ENCODE measurements at places on chromosomes 5 and 9. TPM values are rescaled to one million over a fixed set of nuclear protein-coding genes. Genes with fewer than 3 reads are reported as not detected.

Gene PPWD1
- 69.7 TPM for total RNA-seq

Gene GTF2H2
- total RNA-seq = 31.2 TPM

DNA sequence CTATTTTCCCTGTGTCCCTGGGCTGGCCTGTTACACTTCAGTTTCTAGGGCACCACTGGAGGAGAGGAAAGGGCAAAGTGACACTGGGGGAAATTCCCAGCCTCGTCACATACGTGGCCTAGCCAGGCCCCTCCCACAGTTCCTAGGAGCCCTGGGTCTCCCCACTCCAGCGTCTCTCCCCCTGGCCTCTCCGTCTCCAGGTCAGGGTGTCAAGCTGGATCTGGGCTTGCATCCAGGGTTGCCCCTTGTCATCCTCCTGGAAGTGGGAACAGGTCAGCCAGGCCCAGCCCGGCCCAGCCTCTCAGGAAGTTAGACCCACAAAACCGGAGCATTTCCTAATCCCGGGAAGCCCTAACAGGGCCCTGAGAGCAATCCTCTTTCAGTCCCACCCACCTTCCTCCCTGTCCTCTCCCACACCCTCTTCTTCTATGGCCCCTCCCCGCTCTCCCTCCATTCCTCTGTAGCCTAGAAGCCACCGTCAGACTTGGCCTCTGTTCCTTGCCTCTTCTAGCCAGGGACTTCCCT lies 4.7 kb upstream of the TNIP1 start:
- no peak for DNase-seq

Gene IPO11
- 32.9 TPM for total RNA-seq

Gene GAS1
- total RNA-seq = not detected

Gene CXXC5
- total RNA-seq = 94.9 TPM

- DNase-seq = no peak
These were observed 1.1 kb downstream of the SLC6A18 start for GRCh38 chr5:1226231-1226630.

DNA sequence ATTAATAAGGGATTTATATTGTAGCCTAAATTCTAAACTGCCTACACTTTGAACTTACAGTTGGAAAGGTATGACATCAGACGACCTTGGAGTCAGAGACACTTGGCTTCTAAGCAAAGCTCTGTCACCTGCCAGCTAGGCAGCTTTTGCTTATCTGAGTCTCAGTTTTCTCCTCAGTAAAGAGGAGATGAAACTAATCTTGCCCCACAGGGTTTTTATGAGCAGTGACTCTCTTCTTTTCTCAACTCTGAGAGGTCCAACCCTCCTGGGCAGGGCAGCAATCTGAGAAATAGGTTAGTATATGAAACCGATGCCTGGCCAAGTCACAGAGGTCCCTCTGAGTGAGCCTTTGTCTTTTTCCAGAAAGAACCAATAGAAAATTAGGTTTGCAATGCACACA lies 53.9 kb downstream of the WDR36 start:
- no peak for DNase-seq

GRCh38 chr9:25857147-25857546 lies 178.9 kb upstream of the TUSC1 start:
- DNase-seq = no peak

DNA sequence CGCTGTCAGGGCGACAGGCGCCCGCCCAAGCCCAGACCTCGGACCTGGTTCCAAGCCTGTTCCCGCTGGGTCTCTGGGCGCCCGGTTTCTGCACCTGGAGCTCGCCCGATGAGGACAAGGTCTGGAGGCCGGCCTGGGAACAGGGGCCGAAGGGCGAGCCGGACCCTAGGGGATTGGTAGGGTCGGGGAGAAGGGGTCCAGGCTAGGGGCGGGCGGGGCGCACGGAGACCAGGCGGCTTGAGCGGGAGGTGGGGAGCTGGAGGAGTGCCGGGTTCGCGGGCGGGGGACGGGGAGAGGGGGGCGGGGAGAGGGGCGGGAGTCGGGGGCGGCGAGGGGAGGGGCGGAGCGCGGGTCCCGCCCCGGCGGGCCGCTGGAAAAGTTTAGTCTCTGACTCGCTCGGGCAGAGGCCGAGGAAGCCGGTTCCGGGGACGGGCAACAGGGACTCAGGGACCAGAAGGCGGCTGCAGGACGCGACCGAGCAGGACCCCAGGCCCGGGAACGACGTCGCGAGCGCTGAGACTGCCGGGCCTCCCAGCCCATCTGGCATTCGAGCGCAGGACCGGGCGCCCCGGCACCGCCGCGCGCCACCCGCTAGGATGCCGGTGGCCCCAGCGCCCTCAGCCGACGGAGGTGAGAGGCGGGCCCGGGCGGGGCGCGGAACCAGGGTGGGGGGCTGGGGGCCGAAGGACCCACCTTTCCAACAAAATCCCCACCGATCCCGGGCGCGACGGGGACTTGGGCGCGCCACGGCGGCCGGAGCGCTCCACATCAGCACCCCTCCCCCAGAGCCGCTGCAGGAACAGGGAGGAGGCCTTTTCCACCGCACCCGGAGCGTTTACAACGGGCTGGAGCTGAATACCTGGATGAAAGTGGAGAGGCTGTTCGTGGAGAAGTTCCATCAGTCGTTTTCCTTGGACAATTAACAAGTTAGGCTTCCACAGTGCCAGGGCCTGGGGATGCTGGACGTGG lies at the start of gene S1PR3:
TSS of gene S1PR3 (plus strand) at position 403 of the 969 bp plus-strand sequence. CDS start 9,733 bp downstream, outside the sequence.
- no peak for DNase-seq

DNA sequence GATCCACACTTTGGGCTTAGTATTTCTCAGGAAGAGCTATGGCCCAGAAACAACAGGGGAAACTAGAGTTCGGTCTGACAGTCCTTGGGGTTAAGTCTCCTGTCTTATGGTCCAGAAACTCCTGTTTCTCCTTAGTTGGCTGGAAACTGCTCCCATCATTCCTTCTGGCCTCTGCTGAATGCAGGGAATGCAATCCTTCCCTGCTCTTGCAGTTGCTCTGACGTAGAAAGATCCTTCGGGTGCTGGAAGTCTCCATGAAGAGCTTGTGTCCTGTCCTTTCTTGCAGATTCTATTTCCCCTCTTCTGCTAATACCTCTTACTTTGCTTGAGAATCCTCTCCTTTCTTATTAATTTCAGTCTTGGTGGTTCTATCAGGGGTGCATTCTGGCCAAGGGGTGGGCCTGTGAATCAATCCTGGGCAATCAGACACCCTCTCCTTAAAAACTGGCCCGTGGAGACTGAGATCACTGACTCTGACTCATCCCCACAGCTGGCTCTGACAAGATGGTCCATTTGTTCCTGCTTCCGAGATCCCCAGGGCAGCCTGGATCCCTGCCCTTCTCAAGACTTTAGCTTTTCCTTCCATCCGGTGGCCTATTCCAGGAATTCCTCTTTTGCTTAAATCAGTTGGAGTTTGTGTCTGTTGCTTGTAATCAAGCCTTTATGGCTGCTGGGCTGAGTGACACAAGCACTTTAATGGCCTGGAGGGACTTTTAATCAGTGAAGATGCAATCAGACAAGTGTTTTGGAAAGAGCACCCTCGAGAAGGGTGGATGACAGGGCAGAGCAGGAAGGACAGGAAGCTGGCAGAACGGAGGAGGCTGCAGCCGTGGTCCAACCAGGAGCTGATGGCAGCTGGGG lies 23.7 kb downstream of the PTGS1 start:
- DNase-seq = no peak

- no peak for DNase-seq
These were observed 103.2 kb downstream of the AK8 start for GRCh38 chr9:132774886-132775285.

DNA sequence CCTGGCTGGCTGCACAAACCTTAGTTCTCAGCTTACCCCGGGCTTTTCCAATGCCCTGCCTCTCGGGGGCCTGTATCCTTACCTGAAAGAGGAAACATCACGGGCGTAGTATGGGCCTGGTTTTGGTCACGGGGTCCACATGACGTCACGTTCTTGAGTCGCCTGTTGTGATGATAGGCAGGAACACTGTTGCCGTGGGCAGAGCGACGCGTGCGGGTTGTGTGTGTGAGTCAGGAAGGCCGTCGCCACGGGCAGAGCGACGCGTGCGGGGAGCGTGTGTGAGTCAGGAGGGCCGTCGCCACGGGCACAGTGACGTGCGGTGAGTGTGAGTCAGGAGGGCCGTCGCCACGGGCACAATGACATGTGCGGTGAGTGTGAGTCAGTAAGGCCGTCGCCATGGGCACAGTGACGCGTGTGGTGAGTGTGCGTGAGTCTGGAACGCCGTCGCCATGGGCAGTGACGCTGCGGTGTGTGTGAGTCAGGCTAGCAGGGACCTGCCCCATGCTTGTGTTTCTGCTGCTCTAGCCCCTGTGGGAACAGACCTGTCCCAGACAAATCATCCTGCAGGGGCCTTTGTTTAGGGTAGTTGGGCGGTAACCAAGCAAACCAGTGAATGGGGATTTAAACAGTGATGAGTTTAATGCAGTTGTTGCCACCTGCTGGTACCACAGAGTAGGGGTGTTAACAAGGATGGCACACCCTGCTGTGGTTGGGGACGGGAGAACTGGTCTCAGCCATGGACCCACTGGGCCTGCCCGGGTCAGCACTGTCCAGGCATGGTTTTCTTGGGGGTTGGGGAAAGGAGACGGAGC lies 19.8 kb downstream of the TRIP13 start:
- no peak for DNase-seq

- DNase-seq = no peak
These were observed 170.0 kb upstream of the GDNF start for GRCh38 chr5:38009749-38010358.

DNA sequence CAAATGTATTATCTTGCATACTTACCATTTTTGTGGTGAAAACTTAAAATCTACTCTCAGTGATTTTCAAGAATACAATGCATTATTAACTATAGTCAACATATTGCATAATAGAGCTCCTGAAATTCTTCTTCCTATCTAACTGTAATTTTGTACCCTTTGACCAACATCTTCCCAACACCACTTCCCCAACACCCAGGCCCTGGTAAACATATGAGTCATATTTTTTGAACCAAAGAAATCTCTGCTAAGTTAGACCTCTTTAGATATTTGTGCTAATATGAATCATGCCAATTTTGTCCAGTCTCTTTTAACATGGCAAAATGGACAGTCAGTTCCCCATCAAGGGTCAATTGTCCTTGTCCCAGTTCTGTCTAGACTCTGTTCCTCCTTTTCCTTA lies 18.5 kb upstream of the RGS7BP start:
- DNase-seq = no peak

DNA sequence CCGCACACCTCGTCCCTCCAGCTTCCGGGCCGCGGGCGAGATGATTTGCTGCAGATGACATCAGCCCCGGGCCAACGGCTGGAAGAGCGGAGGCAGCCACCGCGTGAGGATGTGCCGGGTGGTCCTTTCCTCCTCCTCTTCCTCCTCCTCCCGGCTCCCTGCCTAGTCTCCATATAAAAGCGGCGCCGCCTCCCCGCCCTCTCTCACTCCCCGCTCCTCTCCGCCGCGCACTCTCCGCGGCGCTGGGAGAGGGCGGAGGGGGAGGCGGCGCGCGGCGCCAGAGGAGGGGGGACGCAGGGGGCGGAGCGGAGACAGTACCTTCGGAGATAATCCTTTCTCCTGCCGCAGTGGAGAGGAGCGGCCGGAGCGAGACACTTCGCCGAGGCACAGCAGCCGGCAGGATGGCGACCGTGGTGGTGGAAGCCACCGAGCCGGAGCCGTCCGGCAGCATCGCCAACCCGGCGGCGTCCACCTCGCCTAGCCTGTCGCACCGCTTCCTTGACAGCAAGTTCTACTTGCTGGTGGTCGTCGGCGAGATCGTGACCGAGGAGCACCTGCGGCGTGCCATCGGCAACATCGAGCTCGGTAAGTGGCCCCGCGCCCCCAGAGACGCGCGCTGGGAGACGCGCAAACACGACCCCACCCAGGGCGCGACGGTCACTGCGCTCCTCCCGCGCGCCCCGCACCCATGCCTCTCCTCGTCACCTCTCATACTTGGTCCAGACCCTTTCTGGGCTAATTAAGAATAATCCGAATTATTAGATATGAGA lies at the start of gene MAP1B:
TSS of gene MAP1B (plus strand) at position 345 of the 770 bp plus-strand sequence. CDS start at position 402, 57 bp downstream.
- DNase-seq = no peak

- DNase-seq = no peak
These were observed 195.8 kb upstream of the CDH6 start for GRCh38 chr5:30997681-30998080.

- DNase-seq = no peak
These were observed 563.6 kb downstream of the NR2F1-AS1 start for GRCh38 chr5:93017376-93017775.

DNA sequence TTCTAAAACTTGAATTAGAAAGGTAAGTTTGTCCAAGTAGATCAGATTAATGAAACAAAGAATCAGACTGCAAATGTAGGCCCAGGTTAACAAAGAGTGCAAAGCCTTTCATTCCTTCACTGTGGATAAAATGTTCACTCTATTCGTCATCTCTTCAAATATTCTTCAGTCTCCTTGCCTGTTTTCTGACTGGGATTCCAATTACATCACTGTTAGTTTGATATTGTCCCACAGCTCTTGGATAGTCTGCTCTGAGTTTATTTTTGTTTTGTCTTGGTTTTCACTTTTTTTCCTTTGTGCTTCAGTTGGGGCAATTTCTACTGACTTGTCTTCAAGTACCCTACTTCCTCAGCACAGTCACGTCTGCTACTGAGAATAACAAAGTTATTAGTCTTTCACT lies 38.5 kb upstream of the GZMA start:
- no peak for DNase-seq
